ENCODE measurements at places on chromosomes 13 and 19.

DNA sequence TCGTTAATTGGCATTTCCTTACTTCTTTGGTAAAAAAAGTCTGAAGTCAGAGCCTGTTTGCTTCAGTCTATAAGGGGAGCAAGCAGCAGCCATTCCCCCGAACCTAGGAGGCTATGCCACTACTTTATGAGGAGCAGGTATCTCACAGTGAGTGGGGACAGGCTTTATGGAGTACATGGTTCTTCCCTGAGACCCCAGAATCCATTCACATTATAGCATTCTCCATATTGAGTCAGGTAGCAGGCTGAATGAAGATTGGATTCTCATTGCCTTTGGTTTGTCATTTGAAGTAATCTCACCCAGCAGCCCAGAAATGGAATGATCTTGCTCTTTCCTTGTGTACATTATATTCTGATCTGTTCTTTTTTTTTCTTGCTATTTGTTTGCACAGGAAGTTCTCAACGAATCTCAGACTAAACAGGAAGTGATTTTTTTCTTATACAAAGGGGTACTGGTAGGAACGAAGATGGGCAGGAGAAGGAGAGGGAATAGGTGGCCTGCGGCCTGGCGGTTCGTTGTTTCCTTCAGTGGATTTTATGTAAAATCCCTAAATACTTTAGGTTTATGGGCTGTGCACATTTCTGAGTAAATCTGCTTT, 74.4 kb downstream of the ARHGAP35 start:
- DNase-seq: no peak

DNA sequence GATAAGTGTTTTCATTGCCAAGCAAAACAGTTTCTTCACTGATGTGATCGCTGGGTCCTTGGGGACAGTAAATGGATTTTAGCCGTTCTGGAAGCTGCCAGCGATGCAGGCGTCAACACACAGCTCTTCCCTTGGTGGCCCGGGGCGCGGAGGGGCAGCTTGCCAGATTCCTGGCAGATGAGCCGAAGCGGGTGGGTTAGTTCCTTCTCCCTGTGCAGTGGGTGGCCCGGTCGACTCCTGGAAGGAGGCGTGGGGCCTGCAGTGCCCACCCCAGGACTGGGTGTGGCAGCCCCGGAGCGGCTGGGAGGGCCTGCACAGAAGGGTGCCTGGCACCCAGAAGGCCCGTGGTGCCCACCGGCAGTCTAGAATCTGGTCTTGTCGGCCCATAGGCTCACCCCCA, 69.0 kb downstream of the KDM4B start:
- no peak for DNase-seq

DNA sequence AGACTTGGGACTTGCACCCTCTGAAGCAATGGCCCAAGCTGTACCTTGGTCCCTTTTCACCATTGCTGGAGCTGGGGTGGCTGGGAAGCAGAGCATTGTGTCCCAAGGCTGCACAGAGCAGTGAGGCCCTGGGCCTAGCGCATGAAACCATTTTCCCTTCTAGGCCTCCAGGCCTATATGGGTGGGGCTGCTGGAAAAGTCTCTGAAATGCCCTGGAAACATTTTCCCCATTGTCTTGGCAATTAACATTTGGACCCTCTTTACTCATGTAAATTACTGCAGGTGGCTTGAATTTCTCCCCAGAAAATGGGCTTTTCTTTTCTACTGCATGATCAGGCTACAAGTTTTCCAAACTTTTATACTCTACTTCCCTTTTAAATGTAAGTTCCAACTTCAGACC, 510.5 kb downstream of the SLITRK6 start:
- DNase-seq: no peak

DNA sequence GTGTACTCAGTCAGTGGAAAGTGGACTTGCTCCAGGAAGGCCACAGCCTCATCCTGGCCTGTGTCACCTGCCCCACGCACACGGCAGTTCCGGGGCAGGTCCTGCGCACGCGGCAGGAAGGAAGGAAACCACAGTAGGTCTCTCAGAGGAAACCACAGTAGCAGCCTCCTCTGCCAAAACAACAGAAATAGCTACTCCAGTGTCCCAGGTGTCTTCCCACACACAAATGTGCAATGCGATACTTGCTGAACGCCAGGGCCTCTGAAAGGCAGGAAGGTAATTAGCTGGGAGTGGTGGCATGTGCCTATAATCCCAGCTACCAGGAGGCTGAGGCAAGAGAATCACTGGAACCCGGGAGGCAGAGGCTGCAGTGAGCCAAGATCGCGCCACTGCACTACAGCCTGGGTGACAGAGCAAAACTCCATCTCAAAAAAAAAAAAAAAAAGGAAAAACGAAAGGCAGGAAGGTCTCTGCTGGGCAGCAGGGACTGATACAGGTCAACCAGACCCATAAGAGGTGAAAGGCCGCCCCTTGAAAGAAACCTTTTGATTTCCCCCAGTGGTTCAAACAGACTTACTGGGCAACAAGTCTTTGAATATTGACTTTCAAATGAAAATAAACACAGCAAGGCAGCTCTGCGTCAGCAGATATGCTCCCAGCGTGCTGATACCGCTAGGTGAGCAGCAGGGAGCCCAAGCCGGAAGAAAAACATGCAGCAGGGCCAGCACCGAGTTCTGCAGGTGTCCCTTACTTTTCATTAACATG, 49.5 kb downstream of the CRYL1 start:
- DNase-seq: no peak

DNA sequence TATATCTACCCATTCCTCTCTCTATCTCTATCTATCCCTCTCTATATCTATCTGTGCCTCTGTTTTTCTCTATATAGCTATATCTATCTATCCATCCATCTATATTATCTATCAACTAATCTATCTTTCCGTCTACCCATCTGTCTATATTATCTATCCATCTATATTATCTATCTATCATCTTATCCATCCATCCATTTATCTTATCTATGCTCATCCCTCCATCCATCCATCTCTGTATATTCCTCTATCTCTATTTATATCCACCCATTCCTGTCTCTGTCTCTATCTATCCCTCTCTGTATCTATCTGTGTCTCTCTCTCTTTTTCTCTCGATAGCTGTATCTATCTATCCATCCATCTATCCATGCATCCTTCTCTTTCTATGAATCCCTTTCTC, 14.2 kb downstream of the PTGER1 start:
- no peak for DNase-seq

DNA sequence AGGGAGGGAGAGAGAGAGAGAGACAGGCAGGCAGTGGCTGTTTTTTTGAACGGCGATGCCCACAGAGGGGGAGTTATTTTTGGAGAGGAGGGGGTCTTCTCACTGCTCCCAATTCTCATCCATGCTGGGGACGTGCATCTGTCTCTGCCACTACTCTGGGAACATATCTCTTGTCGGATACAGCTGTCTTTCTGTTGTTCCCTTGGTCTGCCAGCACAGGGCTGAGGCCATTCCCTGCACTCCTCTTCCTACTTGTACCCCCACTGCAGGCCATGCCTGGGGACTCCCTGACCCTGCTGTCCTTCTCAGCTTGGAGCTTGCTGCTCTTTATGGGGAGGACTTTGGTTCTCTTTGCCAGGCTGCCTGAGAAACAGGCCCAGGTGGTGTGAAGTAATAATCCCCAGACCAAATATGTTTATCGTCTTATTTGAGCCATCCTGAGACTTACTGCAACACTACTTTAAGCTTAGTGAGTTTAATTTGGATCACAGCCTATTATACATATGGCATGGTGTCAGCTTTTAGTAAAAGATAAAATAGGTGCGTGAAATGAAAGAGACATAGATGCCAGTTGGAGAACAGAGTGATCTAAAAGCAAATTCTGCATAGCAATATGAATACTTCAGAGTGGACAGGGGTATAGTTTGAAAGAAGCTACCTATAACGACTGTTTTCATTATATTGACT, 19.1 kb downstream of the LRCH1 start:
- DNase-seq: no peak

DNA sequence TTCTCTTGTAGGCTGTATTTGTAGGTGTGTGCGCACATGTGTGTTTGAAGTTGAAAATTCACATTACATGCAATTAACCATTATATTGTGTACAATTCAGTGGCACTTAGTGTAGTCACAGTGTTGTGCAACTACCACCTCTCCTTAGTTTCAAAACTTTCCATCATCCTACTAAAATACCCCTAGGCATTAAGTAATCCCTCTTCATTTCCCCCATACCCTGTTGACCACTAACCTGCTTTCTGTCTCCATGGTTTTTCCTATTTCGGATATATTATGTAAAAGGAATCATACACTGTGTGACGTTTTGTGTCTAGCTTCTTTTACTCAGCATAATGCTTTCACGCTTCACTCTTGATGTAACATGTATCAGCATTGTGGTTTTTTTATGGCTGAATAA, 16.1 kb downstream of the LSM14A start:
- DNase-seq: no peak

GRCh38 chr13:51697855-51698254, 106.1 kb downstream of the DHRS12 start:
- DNase-seq: no peak

DNA sequence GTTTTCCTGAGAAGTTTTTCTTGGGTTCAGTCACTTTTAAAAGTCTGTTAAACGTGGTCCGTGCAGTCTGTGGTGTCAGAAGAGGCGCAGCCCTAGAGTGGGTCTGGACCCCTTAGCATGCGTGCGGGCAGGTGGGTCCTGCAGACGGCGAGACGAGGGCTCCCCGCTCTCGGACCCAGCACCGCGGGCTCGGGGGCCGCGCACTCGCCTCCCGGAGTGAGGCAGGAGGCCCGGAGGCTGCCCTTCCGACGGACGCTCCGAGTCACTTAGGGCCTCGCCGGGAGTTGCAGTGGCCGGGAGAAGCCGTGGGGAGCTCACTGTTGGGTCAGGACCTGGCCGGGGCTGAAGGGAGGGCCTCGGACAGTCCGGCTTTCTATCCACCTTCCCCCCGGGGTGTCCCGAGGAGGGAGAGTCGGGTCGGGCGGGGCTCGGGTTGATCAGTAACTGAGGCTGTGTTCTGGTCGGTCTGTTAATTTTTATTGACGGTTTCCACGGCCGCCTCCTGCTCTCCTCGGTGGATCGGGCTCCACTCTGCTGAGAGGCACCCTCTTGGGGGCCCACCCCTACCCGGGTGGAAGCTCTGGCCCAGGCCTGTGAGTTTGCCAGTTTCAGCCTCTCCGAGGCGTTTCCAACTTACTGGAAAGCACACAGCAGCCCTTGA, 1.3 kb downstream of the PTBP1 start:
- DNase-seq: no peak
